ENCODE measurements at places on chromosomes 6 and 20.

GRCh38 chr20:49887251-49888211, 27.8 kb downstream of the SPATA2 start:
- DNase-seq, result no peak

GRCh38 chr6:34664256-34664971, 32.2 kb downstream of the ILRUN start:
- no peak for DNase-seq

GRCh38 chr20:16821211-16822089, 73.3 kb downstream of the OTOR start:
- peak; percentile 72 for DNase-seq

GRCh38 chr6:79780881-79781280, 149.8 kb downstream of the SH3BGRL2 start:
- no peak for DNase-seq

DNA sequence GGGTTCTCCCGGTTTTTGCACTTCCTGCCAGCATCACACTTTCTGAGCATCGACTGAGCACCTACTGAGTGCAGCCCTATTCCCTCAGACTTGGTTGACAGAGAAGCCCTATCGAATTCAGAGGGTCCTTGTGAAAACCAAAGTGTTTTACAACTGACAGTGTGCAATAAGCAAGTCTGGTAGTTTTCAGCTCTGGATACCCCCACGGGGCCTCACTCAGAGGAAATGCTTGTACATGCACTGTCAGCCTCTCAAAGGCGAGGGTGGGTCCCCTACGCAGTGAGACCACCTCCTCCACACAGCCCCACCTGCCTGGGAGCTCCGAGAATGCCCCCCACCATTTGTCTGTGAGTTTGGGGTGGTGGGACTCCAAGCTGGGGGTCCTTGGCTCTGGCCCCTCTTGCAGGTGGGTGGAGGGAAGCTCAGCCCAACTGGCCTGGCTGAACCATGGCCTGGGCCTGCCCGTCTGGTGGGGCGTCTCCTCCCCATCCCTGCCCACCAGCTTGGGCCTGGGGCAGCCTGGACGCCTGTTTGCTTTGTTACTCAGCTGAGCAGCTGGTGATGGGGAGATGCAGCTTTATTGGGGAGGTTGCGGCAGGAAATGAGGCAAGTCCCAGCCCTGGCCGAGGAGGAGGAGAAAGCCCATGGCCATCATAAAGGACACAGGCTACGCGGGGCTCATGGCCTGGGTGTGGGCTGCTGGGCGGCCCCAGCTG, 1.7 kb downstream of the SPDEF start:
- no peak for DNase-seq

DNA sequence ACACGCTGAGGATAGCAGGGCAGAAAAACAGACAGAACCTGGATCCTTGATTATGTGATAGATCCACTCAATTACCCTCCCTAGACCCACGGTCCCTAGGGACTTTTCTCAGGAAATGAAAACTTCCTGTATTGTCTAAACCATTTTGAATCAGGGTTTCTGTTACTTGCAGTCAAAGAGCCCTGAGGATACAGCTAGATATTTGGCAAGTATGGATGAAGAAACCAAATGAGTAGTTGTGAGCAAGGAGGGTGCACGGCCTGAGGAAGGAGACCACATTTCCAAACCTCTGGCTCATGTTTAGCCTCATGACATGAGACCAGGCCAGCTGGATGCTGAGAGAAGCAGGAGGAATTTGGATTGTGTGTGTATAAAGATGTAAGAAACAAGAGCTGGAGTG, 91.6 kb downstream of the MRPL14 start:
- DNase-seq, result no peak

GRCh38 chr6:145829102-145829501, 14.5 kb upstream of the FBXO30 start:
- no peak for DNase-seq

Data from mesendoderm (in vitro differentiated cells).